Adipocyte (in vitro differentiated cells): ENCODE measurements at places on chromosomes 2 and 18.

- peak; percentile 78 for DNase-seq
Observed at GRCh38 chr2:239328351-239329191, 72.2 kb downstream of the HDAC4 start.

DNA sequence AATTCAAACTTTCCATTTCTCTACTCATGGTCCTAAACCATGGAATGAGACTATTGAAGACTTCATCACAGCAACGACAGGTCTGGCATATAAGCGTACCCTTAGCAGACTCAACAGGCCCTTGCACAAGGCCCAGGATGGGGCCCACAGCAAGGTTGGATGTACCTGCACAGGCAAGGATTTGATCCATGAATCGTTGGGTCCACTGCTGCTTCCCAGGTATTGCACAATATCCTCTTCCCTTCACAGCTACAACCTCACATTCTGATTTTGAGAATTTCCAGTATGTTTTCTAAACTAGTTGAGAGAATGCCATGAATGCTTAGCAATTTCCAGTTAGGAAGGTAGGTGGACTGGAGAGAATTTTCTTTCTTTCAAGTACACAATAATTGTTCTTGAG lies 515.8 kb downstream of the SUCLG1 start:
- no peak for DNase-seq

- DNase-seq, result peak; percentile 28
Observed at GRCh38 chr2:106885329-106885728, 638 bp downstream of the ST6GAL2 start.

DNA sequence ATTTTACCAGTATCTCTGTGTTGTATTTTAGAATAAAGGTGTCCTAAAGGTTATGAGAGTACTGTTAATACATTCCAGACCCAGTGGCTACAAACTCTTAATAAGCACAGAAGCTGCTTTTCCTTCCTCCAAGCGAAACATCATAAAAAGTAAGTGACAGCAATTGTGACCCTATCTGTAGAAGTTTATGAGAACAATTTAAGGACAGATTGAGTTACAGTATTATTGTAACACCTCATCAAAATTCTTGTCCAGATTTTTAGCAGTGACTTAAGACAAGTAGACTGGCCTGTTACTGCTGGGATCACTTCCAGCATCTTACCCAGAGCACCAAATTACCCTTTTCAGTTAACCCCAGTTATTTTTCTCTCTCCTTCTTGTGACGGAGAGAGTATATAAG lies 154.6 kb downstream of the ERBB4 start:
- DNase-seq, result no peak

- DNase-seq, result no peak
Observed at GRCh38 chr2:230447455-230448451, 31.8 kb downstream of the SP100 start.

DNA sequence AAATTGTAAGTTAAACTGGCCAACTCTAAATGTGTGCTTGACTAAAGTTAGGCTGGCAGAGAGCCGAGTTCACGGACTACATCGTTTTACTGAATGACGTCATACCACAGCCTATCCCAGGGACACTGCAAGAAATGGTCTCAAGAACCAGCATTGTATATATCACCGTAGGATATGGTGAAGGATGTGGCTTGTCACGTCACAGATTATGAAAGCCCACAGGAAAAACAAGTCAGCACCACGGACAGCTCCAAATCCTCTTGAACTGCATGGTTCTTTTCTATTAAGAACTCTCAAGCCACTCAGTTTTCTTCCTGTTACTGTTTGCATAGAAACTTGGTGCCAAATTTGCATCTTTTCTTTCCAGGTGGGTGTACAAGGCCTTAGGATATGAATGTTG lies 85.1 kb upstream of the ACAA2 start:
- peak; percentile 84 for DNase-seq

GRCh38 chr2:29000481-29000880 lies 19.4 kb downstream of the TOGARAM2 start:
- no peak for DNase-seq

GRCh38 chr2:187233811-187234210 lies 214.2 kb downstream of the CALCRL start:
- DNase-seq, result peak; percentile 9

DNA sequence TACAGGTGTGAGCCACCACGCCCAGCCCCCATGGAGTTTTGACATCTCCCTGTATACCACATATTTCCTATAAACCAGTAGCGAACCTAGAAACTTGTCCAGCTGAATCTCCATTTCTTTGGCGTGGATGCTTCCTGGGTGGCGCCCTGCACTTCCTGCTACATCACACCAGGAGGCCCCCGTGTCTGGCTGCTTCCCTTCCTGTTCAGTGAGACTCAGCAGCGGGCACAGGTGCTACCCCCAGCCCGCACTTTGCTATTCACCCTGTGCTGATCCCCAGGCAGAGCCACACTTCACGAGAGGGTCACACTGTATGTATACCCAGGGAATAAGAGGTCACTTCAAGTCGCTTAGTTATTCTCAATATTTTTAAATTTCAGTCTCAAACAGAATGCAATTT lies 35.0 kb downstream of the CYP27C1 start:
- DNase-seq, result no peak

- no peak for DNase-seq
Observed at GRCh38 chr2:120722246-120722567, 13.5 kb upstream of the GLI2 start.

GRCh38 chr2:85457877-85458316 lies 39.4 kb downstream of the SH2D6 start:
- no peak for DNase-seq

DNA sequence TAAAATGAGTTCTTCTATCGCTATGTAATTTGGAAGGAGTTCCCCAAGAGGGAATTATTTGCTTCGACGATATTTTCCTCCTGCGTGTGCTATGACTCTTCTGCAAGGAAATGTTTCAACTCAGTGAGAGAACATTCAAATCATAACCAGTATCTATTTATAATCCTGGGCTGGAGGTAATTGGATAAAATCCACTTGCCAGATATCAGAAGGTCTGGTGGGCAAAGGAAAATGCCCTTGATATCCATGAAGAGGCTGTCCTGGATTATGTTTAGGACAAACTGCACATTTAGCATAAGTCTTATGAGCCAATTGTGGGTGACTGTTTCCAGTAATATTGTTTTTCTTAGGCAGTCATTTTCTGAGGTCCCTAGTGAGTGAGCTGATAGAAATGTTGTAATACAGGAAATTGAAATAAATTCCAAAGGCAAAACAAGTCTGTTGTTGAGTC lies 17.7 kb downstream of the RPIA start:
- peak; percentile 38 for DNase-seq

- peak; percentile 80 for DNase-seq
Observed at GRCh38 chr2:150520887-150521664, 33.6 kb upstream of the RND3 start.

GRCh38 chr2:207718521-207718920 lies 7.1 kb downstream of the CCNYL1 start:
- DNase-seq, result peak; percentile 25

DNA sequence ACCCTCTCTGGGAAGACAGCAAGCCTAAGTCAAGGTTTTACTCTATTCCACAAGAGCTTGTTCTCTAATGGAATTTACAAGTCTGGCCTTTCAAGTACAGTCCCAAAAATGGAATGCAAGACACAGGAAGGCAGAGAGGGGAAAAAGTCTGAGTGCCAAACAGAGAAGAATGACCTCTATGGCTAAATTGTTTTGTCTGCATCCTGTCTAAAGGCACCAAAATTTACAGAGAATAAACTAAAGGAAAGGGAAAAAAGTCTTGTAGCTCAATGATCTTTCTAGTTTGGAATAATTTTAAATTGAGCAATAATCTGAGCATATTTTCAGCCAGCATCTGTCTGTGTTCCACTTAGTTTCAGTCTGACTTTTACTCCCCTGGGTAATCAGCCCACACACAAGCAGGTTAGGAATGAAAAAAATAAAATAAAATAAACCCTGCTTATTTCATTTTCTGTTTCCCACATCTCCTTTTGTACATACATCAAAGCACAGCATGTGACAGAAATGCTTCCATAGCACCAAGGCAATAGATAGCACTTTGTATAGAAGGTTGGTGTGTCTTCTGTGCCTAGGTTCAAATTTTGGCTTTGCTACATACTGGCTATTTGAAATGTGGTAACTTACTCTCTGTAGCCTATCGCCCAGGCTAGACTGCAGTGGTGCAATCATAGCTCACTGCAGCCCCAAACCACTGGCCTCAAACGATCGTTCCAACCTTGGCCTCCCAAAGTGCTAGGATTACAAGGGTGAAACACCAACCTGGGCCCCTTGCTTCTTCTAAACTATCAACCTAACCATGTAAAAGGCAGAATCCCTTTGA lies 105.1 kb downstream of the SLC8A1 start:
- peak; percentile 72 for DNase-seq

- DNase-seq, result peak; percentile 28
Observed at GRCh38 chr18:36942264-36942663, 113.3 kb downstream of the KIAA1328 start.

DNA sequence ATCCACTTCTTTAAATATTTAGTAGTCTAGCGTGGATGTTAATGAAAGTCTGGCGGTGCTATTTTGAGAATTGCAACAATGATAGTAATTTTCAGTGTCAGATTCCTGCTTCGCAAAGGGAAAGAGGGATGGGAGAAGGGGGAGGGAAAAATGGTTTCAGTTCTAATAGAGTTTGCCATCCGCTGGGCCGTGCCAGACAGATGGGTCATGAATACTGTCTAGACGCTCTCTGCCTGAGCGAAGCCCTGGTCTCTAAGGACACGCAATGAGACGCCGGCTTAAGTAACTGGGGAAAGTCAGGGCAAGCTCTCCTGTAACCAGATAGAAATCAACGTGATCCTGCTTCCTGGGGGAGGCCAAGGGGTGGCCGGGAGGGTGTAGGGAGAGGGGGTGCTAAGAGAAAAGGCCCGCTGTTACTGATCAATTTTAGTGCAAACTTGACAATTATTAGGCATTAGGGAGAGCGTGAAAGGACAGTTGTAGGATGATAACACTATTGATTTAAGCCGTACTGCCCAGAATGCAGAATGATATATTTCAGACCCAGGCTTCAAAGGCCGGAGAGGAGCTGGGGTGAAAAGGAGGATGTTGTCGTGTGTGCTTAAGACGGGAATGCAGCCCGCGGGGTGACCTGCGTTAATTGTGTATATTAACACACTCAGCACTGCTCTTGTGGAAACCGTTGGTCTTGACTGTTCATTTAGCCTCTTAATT lies 229.2 kb downstream of the LDLRAD4 start:
- DNase-seq, result peak; percentile 92

DNA sequence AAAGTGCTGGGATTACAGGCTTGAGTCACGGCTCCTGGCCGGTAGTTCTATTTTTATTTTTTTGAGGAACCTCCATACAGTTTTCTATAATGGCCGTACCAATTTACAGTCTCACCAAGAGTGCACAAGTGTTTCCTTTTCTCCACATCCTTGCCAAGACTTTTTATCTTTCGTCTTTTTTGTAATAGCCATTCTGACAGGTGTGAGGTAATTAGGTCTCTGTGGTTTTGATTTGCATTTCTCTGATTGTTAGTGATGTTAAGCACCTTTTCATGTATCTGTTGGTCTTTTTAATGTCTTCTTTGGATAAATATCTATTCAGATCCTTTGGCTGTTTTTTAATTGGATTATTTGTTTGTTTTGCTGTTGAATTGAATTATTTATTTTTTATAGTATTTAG lies 9.3 kb downstream of the ARMC9 start:
- no peak for DNase-seq

- DNase-seq, result no peak
Observed at GRCh38 chr2:44723921-44724320, 217.6 kb upstream of the SIX3 start.

DNA sequence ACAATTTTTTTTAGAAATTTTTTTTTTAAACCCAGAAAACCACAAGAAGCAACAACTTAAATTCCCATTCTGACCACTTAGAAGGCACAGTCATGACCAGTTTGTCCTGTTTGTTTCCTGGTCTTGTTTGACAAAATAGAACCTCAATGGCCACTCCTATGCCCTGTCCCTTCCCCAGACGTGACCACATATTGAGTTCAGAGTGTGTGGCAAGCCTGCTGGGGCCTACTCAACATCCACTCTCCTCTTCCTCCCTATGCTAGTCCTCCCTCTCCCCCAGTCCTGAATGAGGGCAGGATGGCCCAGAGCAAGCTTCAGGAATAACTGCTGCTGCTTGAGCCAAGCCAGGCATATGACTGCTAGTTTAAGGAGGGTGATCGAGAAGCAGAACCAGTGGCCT lies 89.6 kb downstream of the PRELID3A start:
- no peak for DNase-seq

- DNase-seq, result no peak
Observed at GRCh38 chr18:21550510-21550970, 50.0 kb downstream of the ESCO1 start.

DNA sequence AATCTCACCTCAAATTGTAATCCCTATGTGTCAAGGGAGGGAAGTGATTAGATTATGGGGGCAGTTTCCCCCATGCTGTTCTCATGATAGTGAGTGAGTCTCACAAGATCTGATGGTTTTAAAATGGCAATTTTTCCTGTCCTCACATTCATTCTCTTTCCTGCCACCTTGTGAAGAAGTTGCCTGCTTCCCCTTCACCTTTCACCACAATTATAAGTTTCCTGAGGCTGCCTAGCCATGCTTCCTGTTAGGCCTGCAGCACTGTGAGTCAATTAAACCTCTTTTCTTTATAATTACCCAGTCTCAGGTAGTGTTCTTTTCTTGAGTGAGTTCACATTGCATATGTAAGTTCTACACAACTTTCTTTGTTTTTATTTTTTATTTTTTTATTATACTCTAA lies 271.5 kb downstream of the EXOC6B start:
- no peak for DNase-seq

DNA sequence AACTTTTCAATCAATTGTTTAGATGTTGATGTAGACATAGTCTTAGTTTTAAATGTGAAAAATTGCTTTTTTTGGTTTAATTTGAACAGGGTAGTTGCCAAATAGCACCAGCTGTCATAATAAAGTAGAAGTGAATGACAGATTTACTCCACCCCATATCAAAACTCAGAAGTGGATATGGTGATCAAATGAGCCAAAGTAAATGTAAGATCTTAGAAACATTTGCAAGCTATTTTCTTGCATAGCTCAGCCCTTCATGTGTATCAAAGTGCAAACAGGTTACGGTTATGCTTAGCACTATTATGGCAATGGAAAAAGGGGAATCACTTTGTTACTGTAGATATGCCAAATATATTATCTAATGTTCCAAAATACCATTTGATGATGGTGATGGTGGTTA lies 540.9 kb upstream of the NRP2 start:
- no peak for DNase-seq

DNA sequence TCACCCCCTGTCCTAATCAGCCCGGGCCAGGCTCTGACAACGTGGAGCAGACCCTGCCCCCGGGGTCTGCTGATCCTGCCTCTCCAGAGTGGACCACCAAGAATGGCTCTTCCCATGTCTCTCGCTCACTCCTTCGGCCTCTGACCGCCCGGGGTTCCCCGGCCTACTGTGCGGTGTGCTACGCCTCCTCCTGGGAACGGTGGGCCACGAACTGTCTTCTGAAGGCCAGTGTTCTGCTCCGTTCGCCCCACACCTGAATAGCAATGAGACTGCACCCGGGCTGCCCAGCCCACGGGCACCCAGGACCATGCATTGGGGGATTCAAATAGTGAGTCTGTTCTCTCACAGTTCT lies 189.7 kb downstream of the TWIST2 start:
- no peak for DNase-seq

DNA sequence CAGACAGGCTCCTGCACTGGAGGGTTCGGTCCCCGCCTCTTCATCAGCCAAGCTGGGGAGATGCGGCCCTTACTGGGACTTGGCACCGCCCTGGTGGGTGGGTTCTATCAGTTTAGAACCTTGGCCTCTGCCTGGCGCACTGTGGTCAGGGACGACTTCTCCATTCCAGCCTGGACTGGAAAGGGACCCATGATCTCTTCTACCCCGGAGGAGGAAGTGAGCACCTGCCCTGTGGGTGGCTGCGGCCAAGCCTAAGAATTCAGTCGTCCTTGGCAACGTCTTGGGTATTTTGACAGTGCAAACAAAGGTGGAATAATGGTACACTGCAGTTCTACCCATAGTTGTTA lies 106.9 kb upstream of the CD302 start:
- no peak for DNase-seq
